GM12864 (cell line): ENCODE measurements at places on chromosomes 7 and 10.

GRCh38 chr7:111796671-111797070 is 234.4 kb upstream of the IMMP2L start:
- DNase-seq = no peak

DNA sequence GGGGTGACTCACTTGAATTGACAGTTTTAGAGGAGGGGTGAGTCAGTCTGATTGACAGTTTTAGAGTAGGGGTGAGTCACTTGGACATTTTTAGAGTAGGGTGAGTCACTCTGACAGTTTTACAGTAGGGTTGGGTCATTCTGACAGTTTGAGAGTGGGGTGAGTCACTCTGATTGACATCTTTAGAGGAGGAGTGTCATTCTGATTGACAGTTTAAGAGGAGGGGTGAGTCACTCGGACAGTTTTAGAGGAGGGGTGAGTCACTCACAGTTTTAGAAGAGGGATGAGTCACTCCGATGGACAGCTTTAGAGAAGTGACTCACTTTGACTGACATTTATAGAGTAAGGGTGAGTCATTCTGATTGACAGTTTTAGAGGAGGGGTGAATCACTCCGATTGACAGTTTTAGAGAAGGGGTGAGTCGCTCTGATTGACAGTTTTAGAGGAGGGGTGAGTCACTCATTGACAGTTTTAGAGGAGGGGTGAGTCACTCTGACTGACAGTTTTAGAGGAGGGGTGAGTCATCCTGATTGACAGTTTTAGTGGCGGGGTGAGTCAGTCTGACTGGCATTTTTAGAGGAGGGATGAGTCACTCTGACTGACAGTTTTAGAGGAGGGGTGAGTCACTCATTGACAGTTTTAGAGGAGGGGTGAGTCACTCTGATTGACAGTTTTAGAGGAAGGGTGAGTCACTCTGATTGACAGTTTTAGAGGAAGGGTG is 595.9 kb downstream of the DNAJB6 start:
- no peak for DNase-seq

GRCh38 chr7:149266451-149266850 is 4.5 kb downstream of the ZNF783 start:
- no peak for DNase-seq

GRCh38 chr10:119500821-119501220 is 41.7 kb downstream of the RGS10 start:
- no peak for DNase-seq

GRCh38 chr10:70811881-70812280 is 3.9 kb upstream of the SGPL1 start:
- no peak for DNase-seq

DNA sequence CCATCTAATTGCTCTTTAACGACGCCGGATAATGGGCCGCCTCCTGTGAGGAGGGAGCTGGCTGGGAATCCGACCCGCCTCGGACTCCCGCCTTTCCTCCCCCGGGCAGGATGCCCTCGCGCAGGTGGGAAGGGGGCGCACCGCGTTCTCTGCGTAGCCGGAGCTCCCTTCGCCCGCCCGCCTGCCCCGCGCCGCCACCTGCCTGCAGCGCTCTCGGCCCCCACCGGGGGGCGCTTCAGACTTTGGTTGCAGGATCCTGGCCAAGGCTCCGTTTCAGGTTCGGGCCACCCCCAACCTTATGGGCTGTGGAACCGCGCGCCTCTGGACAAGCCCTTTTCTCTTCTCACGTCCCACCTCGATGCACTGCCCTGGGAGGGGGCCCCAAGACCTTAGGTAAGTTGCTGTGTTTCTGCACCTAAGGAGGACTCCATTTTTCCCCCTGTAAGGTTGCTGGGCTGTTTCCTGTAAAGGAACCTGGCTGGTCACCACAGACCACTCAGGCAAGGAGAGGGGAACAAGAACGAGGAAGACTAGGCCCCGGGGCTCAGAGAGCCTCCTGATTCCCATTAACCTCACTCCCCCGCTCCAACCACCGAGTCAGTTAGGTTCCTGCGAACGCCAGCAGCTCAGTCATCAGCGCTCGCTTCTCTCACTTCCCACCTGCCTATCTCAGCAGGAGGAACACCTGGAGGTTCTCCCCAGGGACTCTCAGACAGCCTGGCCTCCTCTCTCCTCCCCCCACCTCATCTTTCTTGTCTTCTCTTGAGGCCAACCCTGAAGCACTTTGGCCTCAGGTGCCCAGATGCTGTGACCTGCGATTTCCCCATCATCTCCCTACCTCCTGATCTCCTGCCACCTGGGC is 11.3 kb upstream of the KAZALD1 start:
- no peak for DNase-seq

GRCh38 chr10:45440511-45441062 is 66.6 kb downstream of the ALOX5 start:
- DNase-seq = no peak

GRCh38 chr10:112092519-112092918 is 91.0 kb downstream of the GPAM start:
- no peak for DNase-seq

GRCh38 chr7:46568420-46569132 is 647.5 kb upstream of the IGFBP3 start:
- no peak for DNase-seq

GRCh38 chr10:351770-352334 is 216.6 kb downstream of the ZMYND11 start:
- no peak for DNase-seq

- DNase-seq = no peak
Measured at GRCh38 chr7:120743128-120743527, 114.8 kb downstream of the TSPAN12 start.

DNA sequence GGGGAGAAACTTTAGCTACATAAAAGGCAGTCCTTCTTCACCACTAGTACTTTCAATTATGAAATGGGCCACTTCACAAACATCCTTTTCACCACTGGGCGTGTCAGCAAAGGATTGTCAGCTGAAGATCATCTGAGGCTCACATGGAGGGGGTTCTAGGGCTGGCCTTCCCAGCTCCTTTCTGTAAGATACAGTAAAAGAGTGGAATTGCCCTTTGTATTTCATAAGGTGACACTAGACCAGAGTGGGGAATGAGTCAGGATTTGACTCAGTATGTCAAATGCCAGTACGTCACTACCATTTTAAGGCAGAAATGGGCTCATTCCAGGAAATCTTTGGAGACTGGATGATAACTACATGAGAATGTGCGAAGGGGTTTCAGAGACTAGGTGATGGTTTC is 21.2 kb upstream of the BLOC1S2 start:
- DNase-seq = no peak

DNA sequence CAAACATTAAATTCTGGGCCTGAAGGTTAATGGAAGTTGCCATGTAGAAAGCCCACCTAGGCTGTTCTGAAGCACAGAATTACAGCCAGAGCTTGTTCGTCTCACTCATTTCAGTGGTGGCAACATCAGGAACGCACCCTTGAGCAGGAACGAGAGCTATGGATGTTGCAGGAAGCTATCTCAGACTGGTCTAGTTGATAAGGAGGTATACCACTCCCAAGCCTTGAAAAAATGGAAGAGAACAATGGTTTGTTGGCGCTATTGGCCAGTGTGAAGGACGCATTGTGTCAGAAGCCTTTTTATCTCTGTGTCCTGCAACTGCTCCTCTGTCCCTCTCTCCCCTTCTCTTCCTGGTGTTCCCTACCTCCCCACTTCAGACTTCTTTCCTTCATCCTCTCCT is 60.9 kb upstream of the RAPGEF5 start:
- DNase-seq = no peak

- DNase-seq = no peak
Measured at GRCh38 chr7:39199951-39200350, 222.2 kb downstream of the POU6F2 start.

- DNase-seq = no peak
Measured at GRCh38 chr7:77893813-77894212, 95.2 kb downstream of the PHTF2 start.
